Amygdala (tissue), 56 donors: ENCODE measurements at places on chromosomes 6 and 20.

DNA sequence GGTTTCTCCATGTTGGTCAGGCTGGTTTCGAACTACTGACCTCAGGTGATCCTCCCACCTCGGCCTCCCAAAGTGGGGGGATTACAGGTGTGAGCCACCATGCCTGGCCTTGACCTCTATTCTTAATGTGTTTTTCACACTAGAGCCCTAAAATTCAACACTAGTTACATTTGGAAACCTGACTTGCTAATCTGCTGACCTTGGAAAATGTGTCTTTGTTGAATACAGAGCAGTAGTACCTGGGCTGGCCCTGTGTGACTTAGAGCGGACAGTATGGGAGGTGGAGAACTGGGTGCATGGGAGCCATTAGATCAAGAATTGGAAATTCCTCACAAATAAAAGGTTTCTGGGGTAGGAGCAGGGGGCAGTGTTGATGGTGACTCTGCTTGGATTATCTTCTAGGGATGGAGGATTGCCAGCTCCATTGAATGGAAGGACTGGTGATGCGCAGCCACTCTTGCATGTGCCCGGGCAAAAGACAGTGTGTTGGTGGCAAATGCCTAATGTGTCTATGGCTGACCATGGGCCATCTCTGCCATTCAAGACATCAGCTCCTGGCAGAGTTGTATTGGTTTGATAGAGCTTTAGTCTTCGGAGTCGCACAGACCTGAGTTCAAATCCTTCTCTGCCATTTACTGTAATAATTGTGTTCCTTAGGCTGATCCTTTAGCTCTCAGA, 53.4 kb downstream of the RALY start:
- no peak for DNase-seq

- no peak for DNase-seq
Observed at GRCh38 chr6:69994251-69994650, 127.9 kb downstream of the COL19A1 start.

DNA sequence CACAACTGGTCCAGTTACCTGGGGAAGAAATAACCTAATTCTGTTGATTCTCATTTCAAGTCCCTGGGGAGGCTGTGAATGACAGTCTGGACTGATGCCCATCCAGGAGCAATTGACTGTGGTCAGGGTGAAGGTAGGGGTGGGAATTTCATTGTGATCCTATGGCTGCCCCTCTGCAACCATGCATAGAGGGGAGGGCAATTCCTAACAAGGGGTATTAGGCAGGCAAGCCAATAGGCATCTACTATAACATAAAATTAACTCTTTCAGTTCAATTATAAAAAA, 44.0 kb upstream of the TRAM2 start:
- DNase-seq: no peak

DNA sequence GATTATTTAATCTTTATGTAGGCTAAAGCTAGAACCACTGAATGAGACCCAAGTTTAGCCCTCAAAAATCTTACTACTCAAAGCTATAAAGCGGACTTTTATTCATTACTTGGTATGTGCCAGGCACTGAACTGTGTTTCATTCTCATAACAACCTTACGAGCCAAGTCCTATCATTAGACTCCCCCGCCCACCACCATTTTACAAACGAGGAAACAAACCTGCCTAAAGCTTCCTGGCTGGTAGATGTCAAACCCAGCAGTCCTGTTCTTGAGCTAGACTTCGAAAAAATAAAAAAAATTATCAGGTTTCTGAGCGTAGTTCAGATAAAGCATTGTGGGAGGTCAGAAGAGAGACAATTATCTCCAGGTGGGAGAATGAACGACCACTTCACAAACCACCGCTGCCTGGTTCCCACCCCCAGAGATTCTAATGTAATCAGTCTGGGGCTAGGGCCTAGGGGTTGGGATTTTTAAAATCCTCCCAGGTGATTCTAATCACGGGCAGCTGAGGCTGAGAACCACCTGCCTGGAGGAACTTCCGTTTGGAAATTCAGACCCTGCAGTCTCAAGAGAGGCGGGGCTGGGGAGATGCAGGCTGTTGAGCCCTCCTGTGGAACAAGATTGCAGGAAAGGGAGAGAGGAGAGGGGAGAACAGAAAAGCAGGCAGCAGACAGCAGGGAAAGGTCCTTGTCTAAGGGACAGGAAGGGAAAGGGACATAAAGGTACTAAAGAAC, 8.6 kb downstream of the ADTRP start:
- no peak for DNase-seq

DNA sequence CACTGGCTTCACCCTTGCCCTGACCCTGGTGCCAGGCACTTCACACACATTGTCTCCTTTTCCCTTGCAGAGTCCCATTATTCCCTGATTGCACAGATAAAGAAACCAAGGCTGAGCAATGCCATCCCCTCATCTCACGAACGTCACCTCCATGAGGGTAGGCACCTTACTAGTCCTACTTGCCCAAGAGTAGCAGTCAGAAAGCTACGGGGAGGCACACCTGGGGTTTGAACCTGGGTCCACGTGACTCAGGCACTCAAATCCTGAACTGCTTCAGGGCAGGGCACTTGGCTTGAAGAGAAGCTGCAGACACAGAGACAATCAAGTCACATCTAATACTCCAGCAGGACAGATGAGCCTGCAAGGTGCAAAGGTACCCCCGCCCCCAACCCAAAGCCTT, 1.9 kb downstream of the BCAS1 start:
- no peak for DNase-seq

DNA sequence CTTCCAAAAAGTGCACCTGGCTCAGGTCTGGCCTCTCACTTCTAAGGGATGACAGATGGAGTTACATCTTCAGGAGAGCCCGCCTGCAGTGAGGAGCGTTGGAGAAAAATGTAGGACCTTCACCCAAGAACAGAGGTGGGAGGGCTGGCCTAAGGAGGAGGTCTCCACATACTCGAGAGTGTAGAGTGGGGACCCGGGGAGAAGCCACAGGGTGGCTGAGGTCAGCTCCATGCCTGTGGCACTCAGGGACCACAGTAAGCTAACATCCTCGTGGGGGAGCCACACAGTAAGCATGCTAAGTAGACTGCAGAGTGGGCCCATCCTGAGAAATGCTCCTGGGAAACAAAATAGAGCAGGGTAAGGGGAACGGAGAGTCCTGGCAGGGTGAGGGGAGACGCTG, 24.0 kb downstream of the AAR2 start:
- no peak for DNase-seq

DNA sequence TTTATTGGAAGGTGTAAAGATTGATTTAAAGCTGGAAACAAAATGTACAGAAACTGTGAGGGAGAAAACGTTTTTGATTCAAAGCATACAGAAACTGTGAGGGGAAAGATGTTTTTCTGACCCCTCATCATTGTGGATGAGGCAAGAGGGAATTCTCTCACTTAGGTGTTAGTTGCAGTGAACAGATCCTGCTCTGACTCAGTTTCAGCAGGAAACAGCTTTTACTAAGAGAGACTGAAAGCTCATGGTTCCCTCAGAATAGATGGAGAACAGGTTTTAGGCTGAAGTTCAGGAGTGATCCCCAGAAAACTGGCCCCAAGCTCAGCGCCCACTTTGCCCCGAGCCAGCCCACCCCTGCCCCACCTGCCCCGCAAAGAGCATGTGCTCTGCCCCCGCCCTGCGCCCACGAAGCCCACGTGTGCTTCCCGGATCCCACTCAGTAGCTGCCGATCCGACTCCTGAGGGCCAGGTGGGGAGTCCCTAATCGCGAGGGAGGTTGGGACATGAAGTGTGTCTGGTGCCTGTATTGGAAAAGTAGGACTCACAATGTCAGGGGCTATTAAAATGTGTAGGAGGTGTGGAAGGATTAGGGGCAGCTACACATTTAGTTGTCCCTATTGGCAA, 41.2 kb downstream of the DUSP22 start:
- DNase-seq: no peak

DNA sequence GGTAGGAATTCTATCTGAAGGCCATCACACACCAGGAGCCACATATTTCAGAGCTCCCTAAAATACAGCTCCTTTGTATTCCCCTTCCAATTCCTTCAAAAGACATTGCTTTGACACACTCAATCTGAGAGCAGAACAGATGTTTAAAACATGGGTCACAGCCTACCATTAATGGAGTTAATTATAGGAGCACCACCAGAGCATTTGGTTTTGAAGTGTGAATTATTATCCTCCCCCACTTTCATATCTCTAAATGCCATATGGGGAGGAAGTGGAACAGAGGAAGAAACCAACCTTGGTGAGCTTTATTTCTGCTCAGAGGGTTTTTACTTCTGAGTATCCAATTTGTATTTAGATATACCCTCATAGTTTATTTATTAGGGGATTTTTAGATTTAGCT, 50.7 kb upstream of the TNFRSF21 start:
- DNase-seq: no peak

DNA sequence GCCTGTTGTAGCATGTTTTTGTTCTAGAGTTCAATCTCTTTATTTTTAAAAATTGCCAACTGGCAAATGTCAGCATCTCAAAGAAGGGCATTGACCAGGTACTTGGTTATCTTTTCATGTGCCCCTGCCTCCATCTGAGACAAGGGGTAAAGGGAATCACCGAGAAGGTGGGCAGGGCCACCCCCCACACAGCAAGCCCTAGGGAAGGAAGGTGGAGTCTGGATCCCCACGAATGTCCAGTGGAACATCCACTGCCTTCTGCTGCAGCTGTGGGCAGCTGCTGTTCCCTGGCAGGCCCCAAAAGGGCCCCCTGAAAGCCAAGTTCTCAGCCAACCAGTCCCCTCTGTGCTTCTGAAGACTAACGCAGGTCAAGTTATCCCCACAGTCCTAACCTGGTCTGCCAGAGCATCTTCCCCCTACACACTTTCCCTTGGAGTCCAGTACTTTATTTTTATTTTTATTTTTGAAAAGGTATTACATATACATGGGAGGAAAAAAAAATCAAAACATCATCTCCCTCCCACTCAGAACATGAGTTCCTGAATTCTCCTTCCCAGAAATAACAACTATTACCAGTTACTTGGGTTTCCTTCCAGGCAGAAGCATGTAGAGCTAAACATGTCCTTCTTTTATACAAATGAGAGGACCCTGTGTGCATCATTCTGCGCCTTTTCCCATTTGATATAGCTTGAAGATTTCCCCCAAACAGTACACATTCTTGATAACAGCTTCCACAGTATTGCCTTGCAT, 253.7 kb downstream of the MAFB start:
- no peak for DNase-seq

DNA sequence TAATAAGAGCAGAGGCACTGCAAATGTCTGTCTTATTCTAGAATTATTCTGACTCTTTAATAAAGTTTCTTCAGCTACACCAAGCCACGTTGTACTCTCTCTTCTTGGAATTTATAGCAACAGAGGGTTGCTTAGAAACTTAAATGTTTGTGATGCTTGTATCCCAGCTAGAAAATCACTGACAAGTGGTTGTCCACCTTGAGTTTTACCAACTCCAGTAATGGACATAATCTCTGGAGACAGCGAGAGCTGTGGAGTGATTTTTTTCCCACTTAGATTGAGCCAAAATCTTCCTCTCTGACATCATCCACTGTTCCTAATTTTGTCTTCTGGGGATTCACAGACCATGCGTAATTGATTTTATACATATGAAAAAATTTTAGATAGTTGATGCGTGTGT, 8.0 kb downstream of the ECT2L start:
- no peak for DNase-seq

- no peak for DNase-seq
Observed at GRCh38 chr6:158536084-158536890, 23.6 kb upstream of the TMEM181 start.

DNA sequence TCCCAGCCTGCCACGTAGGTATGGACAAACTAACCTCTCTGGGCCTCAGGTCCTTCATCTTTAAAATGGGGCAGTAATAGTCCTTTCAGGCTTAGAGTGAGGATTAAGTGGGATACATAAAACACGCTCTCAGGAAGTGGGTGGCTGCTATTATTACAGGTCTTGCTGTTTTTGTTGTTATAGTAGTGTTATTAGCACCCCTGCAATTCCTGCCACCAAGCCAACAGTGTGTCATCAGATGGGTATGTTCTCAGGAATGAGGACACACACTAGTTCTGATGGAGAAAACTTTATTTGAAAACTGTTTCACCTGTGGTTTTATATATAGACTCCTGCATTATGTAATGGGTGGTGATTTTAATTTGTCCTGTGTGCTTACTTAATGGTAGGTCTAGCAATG, 131.7 kb downstream of the LRRC1 start:
- no peak for DNase-seq

GRCh38 chr6:15351631-15352030, 105.8 kb downstream of the JARID2 start:
- no peak for DNase-seq

GRCh38 chr20:51752343-51752951, 15.7 kb downstream of the ATP9A start:
- no peak for DNase-seq

GRCh38 chr6:110822249-110822648, 7.0 kb upstream of the CDK19 start:
- DNase-seq: no peak

GRCh38 chr6:5781019-5781418, 225.7 kb downstream of the NRN1 start:
- DNase-seq: no peak

GRCh38 chr6:104956731-104957294, at the start of gene LIN28B:
Gene LIN28B (plus strand): TSS chr6:104957107. CDS start chr6:104957251, 144 bp downstream.
- DNase-seq: no peak

DNA sequence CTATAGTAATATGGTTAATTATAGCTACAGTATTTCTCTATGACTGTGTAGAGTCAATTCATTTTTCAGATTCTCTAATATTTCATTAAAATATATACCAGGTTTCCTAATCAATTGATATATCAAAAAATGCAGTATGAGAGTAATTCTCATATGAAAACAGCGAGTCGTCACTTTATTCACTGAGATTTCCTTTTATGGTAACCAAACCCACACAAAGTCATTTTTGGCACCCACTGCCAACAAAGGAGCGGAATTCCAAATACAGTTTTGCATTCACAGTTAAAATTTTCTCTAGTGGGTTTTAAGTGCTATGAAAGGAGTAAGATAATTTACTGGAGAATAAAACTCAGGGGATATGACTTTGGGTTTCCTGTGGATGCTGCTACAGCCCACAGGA, 163.8 kb downstream of the HIVEP2 start:
- DNase-seq: no peak

GRCh38 chr6:10154251-10154650, 260.6 kb downstream of the TFAP2A start:
- DNase-seq: no peak

GRCh38 chr6:10736731-10737130, 10.9 kb upstream of the TMEM14B start:
- no peak for DNase-seq

DNA sequence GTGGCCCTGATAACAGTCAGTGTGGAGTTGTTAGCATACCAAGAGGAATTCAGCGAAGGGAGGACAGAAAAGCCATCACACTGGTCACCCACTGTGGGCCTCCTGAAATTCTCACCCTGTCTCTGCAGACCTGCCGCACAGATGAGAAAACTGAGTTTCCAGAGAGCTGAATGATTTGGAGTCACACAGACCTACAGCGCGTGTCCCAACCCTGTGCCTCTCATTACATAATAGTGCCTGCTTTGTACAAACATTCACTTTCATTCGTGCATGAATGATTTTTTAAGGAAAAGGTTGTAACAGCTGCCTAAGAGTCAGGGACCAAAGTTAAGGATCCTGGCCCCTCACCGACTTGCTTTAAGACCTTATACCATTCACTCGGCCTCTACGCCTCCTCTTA, 62.7 kb downstream of the THBS2 start:
- no peak for DNase-seq
